ENCODE measurements at places on chromosomes 11 and 22.

DNA sequence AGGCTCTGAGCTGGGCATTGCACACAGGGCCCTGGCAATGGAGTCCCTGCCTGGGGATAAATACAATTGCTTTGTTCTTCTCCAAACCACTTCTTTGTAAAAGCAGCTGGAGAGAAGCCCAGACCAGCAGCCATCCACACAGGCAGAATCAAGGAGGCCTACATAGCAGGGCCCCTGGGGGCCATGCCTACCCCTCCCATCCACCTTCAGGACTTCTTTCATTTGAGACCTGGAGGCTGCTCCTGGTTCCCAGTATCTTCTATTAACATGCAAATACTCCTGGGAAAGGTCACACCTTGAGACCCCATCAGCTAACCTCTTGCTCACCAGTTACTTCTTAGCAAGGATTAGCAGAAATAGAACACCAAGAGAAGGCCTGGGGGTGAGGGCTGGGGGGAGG is 511.1 kb downstream of the SOX6 start:
- no peak for DNase-seq

DNA sequence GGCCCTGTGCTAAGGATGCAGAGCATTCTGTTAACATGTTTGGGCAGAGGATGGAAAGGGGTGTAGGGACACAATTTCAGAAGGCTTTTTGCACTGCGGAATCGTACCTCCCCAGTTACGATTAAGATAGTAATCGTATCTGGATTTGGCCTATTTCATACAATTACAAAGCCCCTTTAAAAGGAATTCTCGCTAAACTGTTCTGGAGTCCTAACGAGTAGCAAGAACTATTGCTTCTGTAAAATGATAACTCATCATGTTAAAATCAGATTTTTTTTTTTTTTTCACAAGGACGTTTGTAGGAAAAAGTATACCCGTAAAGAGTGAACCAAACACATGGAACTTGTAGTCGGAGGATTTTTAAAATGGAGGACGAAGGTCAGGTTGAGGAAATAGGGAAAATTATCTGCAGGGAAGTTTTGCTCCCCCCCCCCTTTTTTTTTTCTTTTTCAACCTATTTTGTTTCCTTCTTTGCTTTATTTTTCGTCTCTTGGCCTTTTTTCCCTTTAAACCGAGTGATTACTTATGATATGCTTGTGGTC is 934 bp downstream of the HSD17B12 start:
- DNase-seq: no peak

GRCh38 chr11:78832226-78832947 is 257.7 kb upstream of the NARS2 start:
- DNase-seq: no peak

GRCh38 chr11:75241036-75241905 is 697 bp downstream of the TPBGL start:
- peak; percentile 68 for DNase-seq

GRCh38 chr11:22466351-22466750 is 128.2 kb downstream of the SLC17A6 start:
- no peak for DNase-seq

GRCh38 chr11:37280200-37280599 is 682.2 kb upstream of the RAG2 start:
- DNase-seq: no peak

- DNase-seq: peak; percentile 70
Measured at GRCh38 chr11:110376711-110377324, 52.9 kb upstream of the FDX1 start.

DNA sequence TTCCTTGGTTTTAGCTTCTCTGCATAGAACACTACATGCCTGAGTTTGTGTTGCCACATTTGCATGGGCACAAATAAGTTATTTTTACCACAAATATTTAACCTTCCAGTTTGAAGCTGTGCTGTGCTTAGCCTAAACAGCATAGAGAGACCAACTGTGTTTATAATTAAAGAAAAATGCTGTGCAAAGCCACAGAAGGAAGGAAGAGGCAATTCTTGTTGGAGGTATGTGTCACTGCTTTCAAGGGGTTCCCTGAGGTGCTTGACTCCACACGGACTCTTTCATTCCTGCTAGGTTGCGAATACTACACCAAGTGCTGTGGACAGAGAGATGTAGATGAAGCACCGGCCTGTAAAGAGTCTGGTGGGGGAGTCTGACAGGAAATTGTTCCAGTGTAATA is 47.6 kb upstream of the OLFML1 start:
- no peak for DNase-seq

GRCh38 chr22:30943368-30943767 is 25.2 kb downstream of the MORC2 start:
- DNase-seq: no peak

DNA sequence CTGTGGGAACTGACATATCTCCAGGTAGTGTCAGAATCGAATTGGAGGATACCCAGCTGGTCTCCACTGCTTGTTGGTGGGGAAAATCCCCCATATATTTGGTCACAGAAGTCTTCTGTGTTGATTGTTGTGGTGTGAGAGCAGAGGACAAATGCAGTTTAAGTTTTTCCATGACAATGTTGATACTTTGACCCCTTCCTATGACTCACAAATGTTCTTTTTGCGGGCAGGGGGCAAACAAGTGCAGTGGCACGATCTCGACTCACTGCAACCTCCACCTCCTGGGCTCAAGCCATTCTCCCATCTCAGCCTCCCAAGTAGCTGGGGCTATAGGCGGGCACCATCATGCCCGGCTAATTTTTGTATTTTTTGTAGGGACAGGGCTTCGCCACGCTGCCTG is 7.4 kb upstream of the PATL1 start:
- DNase-seq: no peak

GRCh38 chr11:62646825-62647608 is 604 bp upstream of the GANAB start:
- DNase-seq: no peak

DNA sequence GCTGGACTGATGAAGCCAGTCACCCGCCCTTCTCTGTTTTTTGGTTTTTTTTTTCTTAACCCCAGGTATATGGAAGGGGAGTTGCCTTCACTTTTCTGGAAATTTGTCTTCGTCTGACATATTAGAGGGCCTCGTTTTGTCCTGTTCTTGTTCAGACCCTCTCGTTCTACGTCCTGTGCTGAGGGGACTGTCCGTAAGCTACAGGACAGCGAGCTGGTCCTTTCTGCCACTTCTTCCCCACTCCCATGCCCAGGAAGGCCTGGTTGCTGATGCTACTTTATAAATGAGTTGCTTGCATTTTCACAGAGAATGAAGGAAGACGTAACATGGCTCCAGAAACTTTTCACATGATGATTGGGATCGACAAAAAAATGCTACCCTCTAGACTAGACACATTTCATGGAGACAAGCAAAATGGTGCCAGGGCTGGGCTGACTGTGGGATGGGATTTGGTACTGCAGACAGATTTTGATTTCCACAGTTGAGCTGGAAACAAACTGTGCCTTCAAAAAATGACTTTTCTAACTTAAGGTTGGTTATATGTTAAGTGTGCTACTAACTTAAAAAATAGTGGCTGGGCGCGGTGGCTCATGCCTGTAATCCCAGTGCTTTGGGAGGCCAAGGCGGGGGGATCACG is 27.2 kb upstream of the CRKL start:
- DNase-seq: no peak

DNA sequence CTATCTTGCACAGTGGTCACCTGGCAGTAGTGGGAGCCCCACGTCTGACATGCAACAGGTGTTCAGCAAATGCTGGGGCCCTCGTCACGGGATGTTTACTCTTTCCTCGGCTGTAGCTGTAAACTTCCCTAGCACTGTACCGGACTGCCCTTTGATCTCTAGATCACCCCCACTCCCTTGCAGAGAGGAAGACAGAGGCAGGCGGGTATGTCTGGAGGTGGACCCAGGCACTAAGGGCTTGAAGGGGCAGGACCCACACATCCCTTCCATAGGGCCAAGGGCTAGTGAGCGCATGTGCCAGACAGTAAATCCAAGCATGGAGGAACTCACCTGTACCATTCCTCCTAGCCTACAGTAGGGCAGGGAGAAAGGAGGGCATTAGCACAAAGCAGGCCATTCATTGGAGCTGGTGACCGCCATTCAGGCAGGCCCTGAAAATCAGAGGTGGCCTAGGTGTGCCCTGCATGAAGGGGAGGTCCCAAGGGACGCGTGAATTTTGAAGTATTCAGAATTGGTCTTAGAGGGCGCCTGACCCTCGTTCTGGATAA is 1.9 kb upstream of the SMTN start:
- DNase-seq: no peak
